Neuronal stem cell (in vitro differentiated cells): ENCODE measurements at places on chromosomes 12 and 14.

GRCh38 chr14:80867091-80867490 lies 74.4 kb downstream of the CEP128 start:
- DNase-seq: no peak

DNA sequence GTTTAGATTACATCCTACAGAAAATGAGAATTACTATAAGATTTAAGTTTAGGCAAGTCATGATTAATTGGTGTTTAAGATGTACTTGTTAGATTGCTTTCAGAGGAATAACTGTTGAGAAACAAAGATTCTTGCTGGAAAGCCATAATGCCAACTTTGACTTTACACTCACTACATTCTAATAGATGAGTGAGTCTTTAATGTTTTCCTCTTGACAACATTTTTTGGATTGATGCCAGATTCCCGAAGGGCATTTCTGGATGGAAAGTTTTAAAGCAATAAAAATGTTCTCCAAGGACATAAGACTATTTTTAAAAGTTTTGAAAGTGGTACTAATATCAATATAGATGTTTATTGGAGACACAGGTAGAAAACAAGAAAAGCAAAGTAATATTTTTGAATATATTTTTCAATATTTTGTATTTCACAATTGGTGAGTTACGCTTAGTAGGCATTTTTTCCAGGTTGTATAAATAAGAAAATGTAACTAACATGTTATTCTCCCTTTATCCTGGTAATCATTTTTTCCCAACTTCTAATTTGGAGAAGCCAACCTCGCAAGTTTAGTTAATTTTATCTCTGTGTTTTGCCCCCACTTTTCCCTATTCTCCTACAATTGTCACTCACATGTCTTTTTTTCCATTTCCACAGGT lies 307.3 kb downstream of the CEP128 start:
- no peak for DNase-seq

DNA sequence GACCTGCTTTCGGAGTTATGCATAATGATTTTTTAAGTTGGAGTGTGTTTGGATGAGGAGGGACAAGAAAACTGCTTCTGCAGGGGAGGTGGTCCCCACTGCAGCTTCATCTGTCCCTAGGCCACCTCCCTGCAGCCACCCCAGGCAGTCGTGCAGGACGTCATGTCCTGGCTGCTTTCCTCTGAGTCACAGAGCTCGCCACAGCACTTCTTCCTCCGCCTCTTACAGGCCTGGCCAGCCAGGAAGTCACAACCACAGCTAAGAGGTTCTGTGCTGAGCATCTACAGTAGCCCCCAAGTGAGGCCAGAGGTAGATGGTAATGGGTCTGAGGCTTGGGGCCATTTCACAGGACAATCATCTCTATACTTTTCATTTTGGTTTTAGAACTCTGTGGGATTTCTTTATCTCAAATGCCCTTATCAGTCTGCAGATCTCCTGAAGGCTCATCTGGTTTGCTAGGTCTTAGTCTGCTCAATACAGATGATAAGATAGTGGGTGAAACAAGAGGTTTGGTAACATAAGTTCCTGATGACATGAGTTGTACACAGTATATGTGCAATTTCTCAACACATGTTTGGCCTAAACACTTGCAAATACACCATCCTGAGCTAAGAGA lies 106.4 kb downstream of the ARF6 start:
- DNase-seq: no peak

- DNase-seq: no peak
Observed at GRCh38 chr14:96804895-96805294, 7.7 kb downstream of the VRK1 start.

DNA sequence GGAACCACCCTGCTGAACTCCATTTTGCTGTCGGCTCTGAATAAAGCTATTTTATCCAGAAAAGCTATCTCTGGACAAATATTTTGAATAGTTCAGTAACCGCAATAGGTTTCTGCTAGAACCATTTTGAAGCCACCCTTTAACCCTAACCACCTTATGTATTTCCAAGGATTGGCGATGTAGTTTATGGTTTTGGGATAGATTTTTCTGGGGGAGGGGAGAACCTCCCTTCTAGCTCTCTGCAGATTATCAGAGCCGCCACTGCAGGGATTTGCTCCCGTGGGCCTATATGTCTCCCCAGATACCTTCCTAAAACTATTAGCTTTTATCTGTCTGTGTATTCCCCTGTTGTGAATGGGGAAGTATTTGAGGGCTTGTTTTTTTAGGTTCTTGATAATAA lies 1.8 kb upstream of the TUBA1B start:
- DNase-seq: no peak

GRCh38 chr14:70664698-70665447 lies 23.2 kb downstream of the TTC9 start:
- DNase-seq: no peak

- DNase-seq: no peak
Observed at GRCh38 chr12:76250256-76250655, 98.0 kb downstream of the BBS10 start.

- no peak for DNase-seq
Observed at GRCh38 chr12:104468371-104468770, 11.6 kb downstream of the CHST11 start.

- DNase-seq: peak; percentile 35
Observed at GRCh38 chr12:15227004-15227679, 5.9 kb upstream of the RERG start.

GRCh38 chr14:70714055-70714550 lies 72.4 kb downstream of the TTC9 start:
- peak; percentile 77 for DNase-seq

- no peak for DNase-seq
Observed at GRCh38 chr14:89531661-89532335, 114.8 kb upstream of the FOXN3 start.

- peak; percentile 35 for DNase-seq
Observed at GRCh38 chr12:50734409-50735263, 29.3 kb upstream of the ATF1 start.

- no peak for DNase-seq
Observed at GRCh38 chr14:77338302-77338701, 17.5 kb downstream of the GSTZ1 start.

- DNase-seq: no peak
Observed at GRCh38 chr12:59744564-59744963, 148.7 kb downstream of the SLC16A7 start.

GRCh38 chr12:68240079-68240478 lies 13.3 kb downstream of the IL22 start:
- no peak for DNase-seq

DNA sequence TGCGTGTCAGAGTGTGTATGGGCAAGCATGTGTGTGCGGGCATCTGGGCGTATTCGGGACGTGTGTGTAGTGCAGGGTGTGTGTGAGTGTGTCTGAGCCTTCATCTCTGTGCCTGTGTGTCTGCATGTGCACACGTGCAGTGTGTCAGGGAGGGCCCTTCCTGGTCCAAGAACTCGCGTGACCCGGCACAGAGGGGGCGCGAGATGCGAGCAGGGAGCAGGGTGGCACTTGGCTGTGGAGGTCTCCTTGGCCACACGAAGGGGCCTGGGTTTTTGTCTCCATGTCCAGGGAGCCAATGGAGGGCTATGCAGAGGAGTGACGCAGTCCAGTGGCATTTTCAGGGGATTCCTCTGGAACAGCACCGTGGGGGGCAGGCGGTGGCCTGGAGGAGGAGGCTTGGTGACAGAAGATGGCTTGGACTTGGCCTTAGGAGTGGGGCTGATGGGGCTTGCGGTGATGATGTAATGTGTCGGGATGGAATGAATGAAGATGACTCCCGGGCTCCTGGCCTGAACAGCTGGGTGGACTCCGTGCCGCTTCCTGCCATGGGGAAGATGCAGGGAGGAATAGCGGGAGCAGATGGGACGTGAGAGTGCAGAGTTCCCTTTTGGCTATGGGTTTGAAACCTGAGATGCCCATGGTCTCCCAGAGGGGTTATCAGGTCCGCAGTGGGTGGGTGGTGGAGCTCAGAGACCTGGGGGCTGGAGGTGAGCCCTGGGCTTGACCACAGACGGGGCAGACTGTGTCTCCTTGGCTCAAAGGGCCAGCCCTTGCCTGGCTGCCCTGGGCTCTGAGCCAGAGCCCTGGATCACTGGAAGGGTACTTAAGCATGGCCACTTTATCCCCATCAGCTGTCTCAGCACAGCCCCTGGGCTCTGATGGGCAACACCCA lies 208.3 kb downstream of the PHETA1 start:
- DNase-seq: no peak

DNA sequence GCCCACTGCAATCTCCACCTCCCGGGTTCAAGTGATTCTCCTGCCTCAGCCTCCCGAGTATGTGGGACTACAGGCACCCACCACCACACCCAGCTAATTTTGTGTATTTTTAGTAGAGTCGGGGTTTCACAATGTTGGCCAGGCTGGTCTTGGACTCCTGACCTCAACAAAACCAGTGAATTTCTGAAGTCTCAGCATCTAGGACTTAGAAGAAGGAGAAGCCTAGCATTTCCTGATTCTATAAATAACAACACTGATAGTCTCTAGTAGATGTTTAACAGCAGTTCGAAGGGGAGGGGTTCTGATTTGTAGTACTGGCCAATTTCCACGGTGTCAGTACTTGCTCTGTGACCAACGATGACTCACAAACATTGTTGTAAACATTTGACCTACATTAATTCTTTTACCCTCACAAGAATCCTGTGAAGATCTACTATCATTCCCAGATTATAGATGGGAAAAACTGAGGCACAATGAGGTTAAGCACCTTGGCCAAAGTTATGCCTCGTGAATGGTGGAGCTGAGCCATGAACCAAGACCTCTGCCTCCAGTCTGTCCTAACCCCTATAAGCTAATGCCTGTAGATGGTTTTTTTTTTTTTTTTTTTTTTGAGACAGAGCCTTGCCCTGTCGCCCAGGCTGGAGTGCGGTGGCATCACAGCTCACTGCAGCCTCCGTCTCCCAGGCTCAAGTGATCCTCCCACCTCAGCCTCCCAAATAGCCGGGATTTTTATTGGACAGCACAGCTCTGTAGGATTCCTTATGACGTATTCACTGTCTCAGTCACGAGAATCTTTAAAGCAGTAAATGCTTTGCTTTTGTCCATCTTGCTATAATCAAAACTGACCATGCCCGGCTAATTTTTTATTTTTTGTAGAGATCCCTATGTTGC lies 5.2 kb downstream of the P2RX4 start:
- DNase-seq: no peak

- DNase-seq: no peak
Observed at GRCh38 chr12:23756416-23756815, 193.1 kb downstream of the SOX5 start.

- no peak for DNase-seq
Observed at GRCh38 chr12:52920937-52921336, 16.1 kb upstream of the KRT8 start.

- DNase-seq: no peak
Observed at GRCh38 chr14:53744857-53745256, 211.8 kb downstream of the BMP4 start.

DNA sequence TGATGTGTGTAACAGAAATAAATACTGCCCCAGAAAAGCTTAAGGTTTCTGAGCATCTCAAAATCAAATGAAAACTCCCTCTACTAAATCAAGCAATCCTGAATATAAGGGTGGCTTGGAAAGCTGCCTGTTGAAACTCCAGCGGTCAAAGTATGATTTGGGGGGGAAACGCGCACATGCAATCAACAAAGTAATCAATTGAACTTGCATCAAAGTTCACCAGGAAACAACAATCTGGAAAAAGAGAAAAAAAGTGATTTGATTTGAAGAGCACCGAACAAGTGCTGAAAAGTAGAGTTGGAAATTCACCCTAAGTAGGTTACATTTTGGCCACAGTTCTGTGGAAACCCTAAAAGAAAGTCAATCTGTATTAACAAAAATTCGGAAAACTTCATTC lies 700 bp downstream of the CNIH1 start:
- DNase-seq: no peak

DNA sequence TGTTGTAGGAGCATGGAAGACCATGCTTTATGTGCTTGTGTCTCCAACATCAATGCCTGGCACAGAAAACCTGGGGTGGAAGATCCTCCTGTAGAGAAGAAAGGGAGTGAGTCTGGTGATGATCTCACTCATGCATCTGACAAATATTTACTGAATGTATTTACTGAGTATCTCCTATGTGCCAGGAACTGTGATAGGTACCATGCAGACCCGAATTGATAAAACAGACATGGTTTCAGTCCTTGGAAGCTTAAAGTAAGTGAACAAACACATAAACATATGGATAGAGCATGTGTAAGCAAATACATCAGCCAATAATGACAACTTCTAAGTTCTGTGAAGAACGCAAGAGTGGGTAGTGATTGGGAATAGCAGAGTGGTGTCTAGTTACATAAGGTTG lies 117.0 kb upstream of the CCDC198 start:
- DNase-seq: no peak

- DNase-seq: no peak
Observed at GRCh38 chr12:63397807-63398206, 246.8 kb upstream of the AVPR1A start.

- DNase-seq: no peak
Observed at GRCh38 chr14:68032154-68032553, 212.6 kb downstream of the RAD51B start.

- no peak for DNase-seq
Observed at GRCh38 chr14:26846388-26846787, 248.6 kb upstream of the NOVA1 start.

GRCh38 chr14:58731465-58732293 lies 93.9 kb downstream of the DACT1 start:
- no peak for DNase-seq

- no peak for DNase-seq
Observed at GRCh38 chr12:121182222-121182893, 27.6 kb upstream of the P2RX4 start.

- DNase-seq: no peak
Observed at GRCh38 chr12:65958456-65958855, 134.2 kb downstream of the HMGA2 start.

GRCh38 chr12:125503128-125503527 lies 437.9 kb downstream of the AACS start:
- peak; percentile 79 for DNase-seq

DNA sequence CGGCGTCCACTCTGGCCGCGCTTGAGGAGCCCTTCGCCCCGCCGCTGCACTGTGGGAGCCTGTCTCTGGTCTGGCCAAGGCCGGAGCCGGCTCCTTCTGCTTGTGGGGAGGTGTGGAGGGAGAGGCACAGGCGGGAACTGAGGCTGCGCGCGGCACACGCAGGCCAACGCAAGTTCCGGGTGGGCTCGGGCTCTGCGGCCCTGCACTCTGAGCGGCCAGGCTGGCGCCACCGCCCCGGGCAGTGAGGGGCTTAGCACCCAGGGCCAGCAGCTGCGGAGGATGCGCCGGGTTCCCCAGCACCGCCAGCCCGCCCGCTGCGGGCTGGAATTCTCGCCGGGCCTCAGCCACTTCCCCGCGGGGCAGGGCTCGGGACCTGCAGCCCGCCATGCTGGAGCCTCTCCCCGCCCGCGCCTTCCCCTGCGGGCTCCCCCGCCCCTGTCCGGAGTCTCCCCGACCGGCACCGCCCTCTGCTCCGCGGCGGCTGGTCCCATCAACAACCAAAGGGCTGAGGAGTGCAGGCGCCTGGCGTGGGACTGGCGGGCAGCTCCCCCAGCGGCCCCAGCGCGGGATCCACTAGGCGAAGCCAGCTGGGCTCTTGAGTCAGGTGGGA lies 921.2 kb upstream of the FOXG1 start:
- no peak for DNase-seq

GRCh38 chr12:88960213-88960878 lies 380.1 kb upstream of the KITLG start:
- no peak for DNase-seq

GRCh38 chr12:101671157-101671791 lies 26.2 kb upstream of the CHPT1 start:
- no peak for DNase-seq
